ENCODE measurements at places on chromosomes 2 and 18. TPM values are rescaled to one million over a fixed set of nuclear protein-coding genes. Genes with fewer than 3 reads are reported as not detected.

DNA sequence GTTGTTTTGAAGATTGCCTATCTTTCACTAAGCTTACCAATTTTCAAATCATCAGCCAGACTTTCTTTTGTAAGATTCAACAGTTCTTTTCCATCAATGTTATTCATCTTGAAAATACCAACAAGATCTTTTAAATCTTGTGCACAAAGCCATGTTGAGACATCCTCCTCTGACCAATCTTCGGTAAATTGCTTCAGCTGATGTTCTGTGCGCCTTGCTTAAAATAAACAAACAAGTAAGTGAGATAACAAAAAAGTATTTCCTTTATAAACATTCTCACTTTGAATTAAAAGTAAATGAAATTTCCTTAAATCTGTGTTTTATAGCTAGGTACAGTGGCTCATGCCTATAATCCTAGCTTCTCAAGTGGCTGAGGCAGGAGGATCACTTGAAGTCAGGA, 30.3 kb downstream of the WDSUB1 start:
- DNase-seq: no peak

DNA sequence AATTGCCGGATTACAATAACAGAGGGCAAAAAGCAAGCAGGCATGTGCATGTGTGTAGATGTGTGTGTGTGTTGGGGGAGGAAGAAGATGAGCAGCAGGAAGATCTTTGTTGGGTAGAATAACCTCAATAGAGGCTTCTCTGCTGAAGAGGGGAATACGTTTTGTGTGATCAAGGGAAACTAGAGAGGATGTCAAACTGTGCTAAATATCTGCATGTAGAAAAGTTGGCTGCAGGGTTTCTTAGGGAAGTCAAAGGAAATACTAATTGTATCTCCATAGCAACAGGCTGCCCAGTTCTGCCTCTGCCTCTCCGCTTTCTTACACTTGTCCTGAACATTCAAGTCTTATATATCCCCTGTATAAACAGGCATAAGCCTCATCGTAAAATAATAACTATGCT, 190.1 kb upstream of the RND3 start:
- DNase-seq: no peak

DNA sequence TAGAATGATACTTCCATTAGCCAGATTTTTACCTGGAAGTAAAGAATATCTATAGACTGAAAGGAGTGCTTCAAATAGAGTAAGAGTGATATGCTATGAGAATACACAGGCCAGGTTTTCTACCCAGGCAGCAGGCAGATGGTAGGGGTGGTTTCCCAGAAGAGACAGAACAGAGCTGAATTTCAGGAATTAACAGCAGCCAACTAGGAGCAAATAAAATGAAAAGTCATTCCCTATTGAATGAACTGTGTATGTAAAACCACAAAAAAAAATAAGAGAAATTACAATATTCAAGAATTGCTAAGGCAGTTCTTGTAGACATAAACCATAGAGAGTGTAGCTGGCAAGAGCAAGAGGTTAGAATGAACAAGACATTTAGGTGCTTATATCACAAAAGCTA, 336.8 kb downstream of the KCNJ3 start:
- DNase-seq: no peak

DNA sequence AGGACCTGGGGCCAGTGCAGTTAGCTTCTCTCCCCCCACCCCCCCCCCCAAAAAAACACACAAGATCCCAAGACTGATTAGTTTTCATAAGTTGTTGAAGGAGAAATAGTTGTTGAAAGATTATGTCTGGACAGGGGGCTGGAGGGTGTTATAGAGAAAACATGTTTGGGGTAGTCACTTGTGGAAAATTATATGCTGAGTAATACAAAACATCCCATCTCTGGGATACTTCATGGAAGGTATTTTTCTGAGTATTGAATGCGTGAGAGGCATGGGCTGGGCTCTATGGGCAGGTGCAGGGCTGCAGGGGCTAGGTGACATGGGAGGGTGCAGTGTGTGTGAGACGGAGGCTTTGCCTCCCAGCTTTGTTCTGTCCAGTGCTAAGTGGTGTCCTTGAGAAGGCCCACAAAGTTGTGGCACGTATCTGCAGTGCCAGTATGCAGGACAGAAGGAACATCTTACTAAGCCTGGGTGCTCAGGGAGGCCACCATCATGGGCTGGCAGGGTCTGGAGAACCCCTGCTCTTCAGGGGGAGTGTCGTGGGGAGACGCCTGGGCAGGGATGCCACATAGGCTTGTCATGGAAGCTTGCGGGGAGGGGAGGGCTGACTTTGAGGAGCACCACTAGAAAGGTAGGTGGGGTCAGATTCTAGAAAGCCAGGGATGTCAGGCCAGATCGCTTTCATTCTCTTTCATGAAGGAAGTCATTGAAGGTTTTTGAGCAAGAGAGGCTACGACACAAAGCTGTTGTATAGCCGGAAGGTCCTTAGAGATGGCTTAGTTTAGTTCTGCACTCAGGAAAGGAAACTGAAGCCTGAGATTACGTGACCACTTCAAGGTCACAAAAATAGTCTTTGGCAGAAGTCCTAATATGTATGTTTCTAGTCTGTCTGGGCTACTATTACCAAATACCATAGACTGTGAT, 232.0 kb downstream of the LDLRAD4 start:
- no peak for DNase-seq

DNA sequence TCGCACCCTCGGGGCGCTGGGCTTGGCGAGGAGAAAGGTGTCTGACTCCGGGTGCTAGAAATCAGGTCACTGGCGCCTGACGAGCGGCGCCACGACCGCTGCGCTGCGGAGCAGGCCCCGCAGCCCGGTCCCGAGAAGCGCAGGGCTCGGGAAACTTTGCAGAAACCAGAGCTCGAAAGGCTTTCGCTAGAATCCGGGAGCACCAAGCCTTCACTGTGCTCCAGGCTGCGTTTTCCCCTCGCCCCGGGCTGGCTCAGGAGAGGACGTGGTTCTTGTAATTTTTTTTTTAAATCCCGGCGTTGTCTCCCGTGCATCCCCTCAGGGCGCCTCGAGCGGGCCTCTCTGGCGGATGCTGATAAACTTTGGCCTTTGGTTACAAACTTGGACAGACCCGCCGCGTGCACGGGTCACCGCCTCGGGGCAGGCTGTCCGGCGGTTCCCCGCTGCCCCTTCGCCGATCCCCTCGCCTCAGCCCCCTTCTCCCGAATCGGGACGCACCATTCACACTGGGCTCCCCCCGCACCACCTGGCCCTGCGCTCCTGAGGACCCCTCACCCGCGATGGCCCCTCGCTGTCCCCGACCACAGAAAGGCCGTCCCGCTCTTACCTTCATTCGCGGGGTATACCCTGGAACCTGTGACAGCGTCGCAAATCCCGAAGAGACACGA, 419 bp downstream of the EPHA4 start:
- no peak for DNase-seq

Gene DIPK1C
- not detected for total RNA-seq

Data from thoracic aorta (tissue), 2 donors.